ENCODE measurements at places on chromosomes 13 and 19.

DNA sequence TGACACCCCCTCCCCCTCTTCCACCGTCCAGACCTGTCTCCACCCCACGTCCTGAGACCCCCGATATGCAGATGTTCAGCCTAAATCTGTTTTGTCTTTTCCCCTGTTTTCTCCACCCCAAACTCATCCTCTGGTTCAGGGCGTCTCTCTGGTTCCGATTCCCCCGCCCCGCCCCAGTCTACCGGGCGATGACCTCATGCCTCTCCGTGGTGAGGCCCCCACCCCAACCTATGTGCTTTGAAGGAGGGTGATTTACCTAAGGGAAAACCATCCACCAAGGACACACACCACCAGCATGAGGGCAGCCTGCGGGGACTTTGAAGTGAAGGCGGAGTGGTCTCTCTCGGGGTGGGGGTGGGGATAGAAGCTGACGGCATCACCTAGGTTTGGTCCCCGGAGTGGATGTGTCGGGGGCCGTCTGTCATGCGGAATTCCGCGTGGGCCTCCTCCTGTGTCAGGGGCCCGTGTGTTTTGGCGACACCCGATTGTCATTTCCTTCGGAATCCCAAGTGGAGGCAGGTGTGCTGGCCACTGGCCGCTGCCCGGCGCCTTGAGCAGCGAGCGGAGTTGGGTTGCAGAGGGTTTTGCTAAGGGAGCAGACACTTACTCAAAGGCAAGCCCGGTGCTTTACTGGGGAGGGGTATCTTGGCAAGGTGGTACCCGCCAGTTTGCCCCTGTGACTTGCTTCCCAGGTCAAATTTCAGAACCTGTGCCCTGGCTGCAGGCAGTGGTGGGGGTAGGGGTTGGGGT lies 1.4 kb downstream of the FZR1 start:
- no peak for DNase-seq

- no peak for DNase-seq
These were observed 60.0 kb downstream of the RASA3 start for GRCh38 chr13:114072421-114072820.

DNA sequence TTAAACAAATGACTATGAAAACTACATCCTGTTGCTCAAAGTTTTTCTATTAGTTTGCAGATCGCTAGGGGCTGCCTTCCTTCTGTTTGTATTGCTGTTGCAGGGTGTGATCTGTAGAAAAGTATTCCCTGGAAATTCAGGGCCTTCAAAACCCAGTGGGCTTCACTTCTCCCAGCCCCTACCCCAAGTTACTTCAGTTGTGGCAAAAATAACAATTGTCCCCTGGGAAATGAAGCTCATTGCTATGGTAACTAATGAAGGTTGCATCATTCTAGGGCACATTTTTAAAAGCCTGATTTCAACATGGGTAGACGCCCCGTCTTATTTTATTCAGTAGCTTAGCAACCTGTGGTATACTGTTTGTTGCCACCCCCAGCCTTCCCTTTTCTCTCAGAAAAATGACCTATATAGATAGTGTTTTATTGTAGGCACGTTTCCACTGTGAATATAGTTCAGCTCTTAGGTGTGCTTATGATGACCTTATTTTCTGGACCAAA lies 60.9 kb downstream of the WDFY2 start:
- DNase-seq: no peak

GRCh38 chr13:107450931-107451330 lies 764.4 kb downstream of the LIG4 start:
- no peak for DNase-seq

DNA sequence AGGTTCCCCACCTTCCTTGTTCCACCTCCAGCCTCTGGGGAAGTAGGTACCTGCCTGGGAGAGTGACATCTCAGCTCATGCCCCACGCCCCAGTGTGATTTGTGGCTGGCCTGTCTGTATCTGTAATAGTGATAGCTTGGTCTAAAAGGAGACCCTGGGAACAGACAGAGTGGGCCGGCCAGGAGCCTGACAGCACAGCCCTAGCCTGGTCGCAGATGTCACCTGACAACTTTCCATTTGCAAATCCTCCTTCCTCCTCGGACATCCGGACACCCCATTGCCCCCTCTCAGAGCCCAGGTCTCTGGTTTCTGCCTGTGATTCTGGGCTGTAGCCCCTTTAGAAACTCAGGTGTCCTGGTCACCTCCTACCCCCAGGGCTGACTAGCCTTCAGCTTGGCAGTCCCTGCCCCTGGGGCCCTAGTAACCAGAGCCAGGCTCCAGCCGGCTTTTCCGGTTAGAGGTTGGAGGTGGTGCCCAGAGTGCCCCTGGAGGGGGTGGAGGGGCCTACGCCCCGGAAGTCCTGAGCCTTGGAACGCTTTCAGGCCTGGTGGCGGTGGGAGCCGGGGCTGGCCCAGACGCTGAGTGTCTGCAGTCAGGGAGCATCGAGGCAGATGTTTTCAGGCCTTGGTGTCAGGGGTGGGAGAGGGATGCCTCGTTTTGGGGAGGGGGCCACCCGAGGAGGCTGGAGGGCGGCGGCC lies 6.5 kb downstream of the LRRC8E start:
- no peak for DNase-seq

DNA sequence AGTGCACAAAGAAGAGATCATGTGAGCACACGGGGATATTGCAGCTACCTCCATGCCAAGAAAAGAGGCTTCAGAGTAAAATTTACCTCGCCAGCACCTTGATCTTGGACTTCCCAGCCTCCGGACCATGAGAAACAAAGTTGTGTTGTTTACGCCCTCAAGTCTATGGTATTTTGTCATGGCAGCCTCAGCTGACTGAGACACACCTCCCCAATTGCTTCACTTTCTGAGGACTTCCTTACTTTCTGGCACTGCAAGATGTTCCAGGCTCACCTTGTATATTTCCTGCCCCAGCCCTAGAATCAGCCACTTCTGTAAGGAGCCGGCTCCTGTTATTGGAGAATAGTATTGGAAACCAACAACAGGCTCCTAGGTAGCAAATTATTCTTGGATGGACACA lies 6.6 kb upstream of the CEBPG start:
- no peak for DNase-seq

GRCh38 chr13:72505376-72505775 lies 222.1 kb downstream of the MZT1 start:
- no peak for DNase-seq

DNA sequence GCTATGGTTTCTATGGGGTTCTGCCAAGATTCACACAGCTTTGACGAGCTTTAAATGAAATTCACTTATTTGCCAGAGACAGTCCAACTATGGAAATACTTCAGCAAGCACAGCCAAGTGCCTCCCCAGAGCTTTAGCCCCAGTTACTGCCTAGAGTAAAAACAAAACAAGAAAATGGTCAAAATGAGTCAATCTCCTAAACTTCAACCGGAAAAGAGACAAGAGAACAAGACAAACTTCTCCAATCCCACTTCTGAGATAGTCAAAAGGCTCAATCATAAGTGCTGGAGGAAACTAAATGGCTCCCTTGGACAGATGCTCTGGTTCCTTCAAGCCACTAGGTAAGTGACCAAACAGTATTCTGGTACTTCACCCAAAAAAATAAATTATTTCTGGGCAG lies 65.8 kb downstream of the KATNAL1 start:
- no peak for DNase-seq

DNA sequence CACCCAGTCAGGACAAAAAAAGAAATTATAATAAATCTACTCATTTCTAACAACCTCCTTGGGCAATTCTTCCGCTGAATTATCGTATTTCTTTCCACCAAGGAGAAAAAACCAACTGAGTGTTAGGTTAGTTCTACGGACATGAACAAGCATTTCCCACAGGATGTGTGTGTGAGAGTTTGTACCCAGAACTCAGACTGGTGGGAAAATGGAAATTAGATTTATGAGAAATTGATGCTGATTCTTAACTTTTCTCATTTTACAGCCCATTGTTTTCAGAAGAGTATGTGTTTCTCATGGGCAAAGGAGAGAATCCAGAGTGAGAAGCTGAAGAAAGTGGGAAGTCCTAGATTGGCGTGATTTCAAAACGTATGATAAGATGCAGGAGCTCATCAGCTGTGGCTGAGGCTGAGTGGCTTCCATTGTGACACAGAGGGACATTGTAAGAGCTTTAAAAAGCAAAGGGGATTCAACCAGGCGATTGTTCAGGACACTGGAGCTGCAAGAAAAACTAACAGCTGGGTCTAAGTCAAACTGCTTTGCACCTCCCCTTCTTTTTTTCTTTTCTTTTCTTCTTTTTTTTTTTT lies 184.7 kb upstream of the ARGLU1 start:
- no peak for DNase-seq

DNA sequence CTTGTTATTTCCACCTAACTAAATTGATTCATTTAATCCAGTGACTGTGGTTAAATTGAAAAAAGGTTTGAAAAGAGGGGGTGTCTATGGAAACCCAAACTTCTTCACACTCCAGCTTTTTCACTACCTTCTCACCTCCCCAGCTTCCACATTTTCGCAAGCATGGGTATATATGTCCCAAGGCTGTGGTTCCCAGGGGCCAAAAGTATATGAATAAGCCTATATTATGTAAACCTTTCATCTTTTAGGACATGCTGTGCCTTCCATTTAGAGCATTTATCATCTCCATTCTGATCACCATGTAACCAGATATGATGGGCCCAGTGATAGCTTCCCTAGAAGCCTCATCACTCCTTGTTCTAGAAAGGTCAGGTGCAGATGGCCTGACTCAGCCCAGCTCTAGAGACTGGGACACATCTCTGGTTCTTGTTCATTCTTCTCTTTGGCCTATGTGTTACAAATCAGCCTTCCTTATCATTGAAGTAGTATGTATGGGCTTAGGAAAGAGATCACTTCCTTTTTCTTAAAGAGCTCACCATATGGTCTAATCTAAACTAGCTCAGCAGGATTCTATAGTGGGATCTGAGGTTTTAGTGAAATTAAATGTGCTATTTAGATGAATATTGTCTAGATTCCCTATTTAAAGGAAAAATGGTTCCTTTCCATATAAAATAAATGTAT lies 19.5 kb upstream of the ARL11 start:
- no peak for DNase-seq

- no peak for DNase-seq
These were observed 78.7 kb downstream of the MBD3L1 start for GRCh38 chr19:8910775-8911414.

GRCh38 chr13:75651013-75651412 lies 14.9 kb downstream of the LMO7 start:
- DNase-seq: no peak

- no peak for DNase-seq
These were observed 14.4 kb upstream of the TPM4 start for GRCh38 chr19:16061943-16062342.

GRCh38 chr13:31150315-31150985 lies 11.3 kb downstream of the HSPH1 start:
- DNase-seq: no peak

DNA sequence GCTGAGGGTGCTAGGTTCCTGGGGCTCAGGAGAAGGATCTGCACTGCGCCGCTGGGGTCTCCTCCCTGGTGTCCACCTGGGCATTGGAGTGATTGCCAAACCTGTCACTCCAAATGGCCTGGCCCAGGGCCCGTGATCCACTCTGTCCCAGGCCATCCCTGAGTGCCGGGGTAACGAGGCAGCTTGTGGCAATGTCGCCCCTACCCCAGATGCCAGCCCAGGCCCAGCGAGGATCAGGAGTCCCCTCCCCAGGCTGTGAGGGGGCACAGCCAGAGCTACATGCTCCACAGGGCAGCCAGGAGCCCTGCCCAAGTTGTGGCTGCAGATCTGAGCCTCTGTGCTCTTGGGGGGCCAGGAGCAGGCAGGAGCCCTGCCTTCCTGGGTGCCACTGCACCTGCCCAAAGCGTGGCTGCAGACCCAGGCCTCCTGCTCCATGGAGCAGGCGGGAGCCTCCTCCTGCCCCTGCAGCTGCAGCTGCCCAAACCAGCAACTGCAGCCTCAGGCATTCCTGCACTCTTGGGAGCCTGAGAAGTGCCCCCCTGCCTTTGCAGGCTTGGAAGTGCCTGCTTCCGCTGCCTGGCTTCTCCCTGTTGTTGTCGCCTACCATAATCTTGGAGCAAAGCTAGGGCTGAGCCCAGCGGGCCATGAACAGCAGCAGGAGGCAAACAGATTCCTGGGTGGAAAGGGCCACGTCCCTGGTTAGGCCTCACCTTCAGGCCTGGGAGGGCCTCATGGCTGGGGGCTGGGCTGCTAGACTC lies 4.6 kb downstream of the IGFL4 start:
- no peak for DNase-seq

- DNase-seq: no peak
These were observed 39.1 kb downstream of the FAM216B start for GRCh38 chr13:42820451-42820850.

- DNase-seq: no peak
These were observed 17.1 kb upstream of the VWA8 start for GRCh38 chr13:41978007-41978406.

DNA sequence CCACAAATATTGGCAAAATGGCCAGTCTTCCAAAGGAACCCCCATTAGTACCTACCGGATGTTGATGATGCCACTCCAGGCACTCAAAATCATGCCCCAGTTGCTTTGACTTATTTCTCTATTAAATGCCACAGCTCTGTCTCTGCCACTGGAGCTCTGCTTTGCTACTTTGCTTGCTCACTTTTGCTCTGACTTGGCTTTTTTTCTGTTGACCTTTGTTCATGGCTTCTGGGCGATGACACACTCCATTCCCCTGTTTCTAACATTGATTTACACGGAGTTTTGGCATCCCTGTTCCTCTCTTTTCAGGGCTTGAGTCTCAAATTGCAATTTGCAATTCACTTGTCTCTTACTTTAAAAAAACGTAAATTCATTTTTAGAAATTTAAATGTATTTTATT lies 217.1 kb upstream of the SPRY2 start:
- no peak for DNase-seq

DNA sequence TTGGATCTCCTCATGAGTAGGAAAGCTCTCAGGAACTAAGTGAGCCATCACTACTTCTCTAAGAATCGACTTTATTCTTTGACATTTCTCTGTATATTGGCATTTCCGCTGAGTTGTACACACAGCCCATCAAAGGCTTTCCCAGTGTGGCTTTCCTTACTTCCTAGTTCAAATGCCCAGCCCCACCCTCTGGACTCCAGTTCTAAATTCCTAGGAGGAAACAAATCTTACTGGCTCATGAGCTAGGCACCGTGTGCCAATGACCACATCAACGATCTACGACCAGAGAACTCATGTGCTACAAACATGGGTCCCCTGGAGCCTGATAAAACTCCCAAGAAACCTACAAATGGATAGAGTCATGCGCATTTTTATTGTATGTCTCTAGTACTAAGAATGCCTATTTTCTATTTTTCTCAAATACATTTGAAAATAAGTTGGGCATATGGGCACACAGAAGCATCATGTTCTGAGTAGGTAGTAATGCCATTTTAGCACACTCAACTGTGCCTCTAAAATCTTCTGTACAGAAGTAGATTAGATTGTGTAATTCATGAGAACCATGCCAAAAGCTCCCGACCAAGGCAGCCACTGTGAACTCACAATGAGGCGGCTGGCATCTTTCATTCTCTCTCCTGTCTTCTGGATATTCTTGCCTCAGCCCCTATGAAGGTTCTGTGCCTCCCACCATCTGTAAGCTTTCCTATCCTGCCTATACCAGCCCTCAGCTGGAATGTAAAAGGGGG lies 10.5 kb upstream of the RAP2A start:
- no peak for DNase-seq

DNA sequence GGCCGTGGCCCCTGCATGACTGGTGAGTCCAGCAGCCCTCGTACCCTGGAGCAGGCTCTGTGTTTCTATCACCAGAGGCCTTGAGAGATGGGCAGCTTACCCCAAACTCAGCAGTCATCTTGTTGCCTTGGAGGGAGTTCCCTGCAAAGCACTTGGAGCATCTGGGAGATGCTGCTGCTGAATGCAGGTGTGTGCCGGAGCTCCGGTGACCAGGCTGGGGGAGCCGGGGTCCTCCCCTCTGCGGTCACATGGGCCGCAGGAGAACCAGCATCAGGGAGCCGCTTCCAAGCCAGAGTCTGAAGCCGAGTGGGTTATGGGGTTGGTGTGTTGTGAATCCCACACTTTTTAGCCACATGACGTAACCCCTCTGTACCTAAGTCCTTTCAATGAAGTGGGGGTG lies 82.8 kb downstream of the TEX29 start:
- DNase-seq: no peak
